ENCODE measurements at places on chromosomes 13 and 19. TPM values are rescaled to one million over a fixed set of nuclear protein-coding genes. Genes with fewer than 3 reads are reported as not detected.

The CYP2S1 gene
- total RNA-seq, result 24.9 TPM

The ZNF497 gene
- 0.78 TPM for total RNA-seq

The AXL gene
- 87.1 TPM for total RNA-seq

The SEMA6B gene
- 0.35 TPM for total RNA-seq

The SLC5A5 gene
- total RNA-seq, result not detected

The CYP2A7 gene
- total RNA-seq, result not detected

The CILP2 gene
- 0.07 TPM for total RNA-seq

The POGLUT2 gene
- 8.8 TPM for total RNA-seq

The TNFSF13B gene
- not detected for total RNA-seq

The FPR3 gene
- total RNA-seq, result not detected

The ZNF20 gene
- total RNA-seq, result 2.9 TPM

All from airway epithelial cell (primary cell).